ENCODE measurements at places on chromosomes 6 and 20.

DNA sequence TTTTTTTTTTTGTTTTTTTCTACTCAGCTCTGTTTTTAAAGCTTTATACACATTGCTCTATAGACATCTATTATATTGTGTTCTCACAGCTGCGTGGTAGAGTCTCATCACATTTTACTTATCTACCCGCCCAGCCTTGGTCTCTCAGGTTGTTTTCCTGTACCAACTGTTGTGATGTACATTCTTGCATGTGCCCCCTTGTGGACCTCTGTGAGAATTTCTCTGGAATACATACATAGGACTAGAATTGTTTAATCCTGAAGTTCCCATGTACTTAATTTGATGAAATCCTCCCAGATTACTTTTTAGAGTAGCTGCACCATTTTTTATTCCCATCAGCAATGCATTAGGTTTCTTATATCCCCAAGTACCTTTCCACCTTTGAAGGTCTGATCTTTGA, 40.4 kb upstream of the TINAG start:
- no peak for DNase-seq

DNA sequence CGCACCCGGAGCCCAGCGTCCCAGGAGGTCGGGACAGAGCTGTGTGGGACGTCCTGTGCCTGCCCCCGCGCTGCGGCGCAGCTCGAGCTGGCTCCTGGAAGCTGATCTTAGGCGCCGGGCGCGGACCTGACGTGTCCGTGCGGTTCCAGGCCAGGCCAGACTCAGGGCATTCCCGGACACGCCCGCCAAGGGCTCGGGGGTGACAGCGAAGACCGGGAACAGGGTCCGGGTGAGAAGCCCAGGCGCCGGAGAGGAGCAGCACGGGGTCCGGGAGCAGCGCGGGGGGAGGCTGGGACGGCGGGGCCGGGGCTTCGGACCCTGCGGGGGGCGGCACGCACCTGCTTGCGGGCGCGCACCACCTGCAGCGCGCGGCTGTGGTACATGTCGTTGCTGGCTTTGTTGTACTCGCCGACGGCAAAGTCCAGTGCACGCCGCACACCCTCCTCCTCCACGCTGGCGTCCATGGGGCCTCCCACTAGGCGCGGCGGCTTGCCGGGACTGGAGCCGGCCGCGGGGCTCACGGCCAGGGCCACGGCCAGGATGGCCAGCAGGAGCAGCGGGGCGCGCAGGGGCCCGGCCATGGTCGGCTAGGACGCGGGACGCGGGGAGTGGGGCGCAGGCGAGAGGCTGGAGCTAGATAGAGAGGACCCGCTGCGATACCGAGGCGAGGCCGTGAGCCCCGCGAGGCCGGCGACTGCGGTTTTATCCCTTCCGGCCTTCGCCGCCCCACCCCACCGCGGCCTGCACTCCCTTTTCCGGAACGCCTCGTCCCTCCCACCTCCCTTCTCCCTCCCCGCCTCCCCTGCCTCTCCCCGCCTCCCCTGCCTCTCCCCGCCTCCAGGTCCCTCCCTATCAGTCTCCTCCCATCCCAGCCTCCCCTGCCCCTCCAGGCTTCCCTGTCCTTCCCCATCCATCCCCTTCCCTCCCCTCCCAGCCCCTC, at the start of gene CST3:
Gene CST3, minus strand, starts transcription at position 674 of the 940 bp plus-strand sequence. Its CDS starts 93 bp downstream, at position 581.
- DNase-seq: no peak

DNA sequence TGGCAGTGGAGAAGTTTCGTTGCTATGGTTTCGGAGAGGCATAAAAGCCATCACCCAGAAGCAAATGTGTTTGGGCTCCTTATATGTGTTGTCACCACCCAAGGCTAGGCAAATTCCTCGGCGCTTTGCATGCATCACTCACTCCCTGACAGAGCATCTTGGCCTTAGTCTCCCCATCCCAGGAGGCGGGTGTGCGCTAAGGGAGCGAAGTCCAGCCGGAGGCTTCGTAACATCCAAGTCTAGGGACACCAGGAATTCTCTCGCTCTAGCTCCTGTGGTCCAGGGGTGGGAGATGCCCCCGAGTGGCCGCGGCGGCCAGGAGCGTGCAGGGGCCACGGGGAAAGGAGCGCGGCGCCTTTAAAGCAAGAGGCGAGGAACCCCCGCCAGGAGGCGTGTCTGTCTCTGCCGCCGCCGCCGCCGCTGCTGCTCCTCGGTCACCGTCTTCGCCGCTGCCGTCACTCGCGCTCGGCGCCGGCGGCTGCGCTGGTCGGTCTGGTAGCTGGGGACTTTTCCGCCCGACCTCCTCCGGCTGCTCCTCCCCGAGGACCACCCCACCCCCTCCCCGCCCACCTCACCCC, at the start of gene GRIK2:
Gene GRIK2, plus strand, starts transcription at position 458 of the 578 bp plus-strand sequence.
- DNase-seq: no peak

DNA sequence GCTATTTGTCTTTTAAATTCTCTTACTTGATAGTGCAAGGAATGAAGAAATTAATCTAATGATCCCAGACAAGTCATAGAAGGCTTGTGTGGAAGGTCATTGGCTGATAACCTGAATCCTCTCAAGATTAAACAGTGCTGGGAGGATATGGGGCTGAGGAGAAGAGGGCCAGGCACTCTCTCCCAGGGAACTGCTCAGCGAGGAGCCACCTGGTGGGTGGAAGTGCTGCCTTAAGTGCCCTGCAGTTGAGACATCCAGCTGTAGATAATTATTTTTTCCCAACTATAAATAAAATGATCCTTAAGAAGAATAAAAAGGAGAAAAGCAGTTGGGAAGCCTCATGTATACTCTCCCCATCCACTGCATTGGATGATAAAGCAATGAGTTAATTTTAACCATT, 47.9 kb downstream of the BTBD3 start:
- DNase-seq: no peak

DNA sequence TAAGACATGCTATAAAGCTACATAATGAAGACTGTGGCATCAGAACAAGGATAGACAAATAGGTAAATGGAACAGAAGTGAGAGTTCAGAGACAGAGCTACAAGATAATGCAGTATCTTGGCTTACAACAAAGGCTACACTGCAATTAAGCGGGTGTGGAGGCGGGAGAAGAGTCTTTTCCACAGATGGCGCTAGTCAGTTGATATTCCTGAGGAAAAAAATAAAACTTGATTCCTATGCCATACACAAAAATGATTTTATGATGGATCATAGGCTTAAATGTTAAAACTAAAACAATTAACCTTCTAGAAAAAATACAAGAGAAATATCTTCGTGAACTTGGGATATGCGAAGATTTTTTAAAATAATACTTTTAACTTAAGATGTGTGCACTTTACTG, 31.0 kb downstream of the RIN2 start:
- no peak for DNase-seq

DNA sequence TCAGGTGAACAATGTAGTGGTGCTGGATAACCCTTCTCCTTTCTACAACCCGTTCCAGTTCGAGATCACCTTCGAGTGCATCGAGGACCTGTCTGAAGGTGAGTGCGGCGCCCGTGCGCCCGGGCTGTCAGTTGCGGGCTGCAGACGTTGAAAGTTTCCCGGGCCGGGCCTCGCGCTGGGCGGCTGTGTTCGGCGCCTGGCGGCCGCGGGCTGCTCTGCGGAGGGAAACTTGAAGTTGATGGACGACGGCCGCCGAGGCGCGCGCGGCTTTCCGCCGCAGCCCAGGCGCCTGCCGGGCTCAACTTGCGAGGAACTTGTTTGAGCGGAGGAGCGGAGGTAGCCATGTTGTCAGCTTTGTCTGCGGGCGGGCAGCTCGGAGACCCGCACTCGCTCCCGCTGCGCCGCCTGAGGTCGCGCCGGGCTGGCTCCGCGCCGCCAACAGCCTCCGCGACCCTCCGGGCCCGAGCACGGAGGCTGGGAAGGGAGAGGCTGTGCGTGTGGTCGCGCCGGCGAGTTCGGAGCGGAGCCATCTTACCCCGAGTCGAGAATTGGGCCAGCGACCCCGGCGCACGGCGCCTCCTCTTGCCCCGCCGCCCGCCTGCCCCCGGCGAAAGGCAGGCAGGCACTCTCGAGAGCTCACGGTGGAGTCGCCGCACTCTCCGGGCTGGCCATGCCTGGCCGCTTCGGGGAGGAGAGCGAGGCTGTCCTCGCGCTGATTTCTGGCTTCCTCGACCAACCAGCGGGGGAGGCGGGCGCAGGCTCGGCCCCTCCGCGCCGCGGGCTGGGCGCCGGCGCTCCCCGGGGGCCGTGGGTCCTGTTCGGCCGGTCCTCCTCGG, 691 bp downstream of the ASF1A start:
- peak; percentile 16 for DNase-seq

DNA sequence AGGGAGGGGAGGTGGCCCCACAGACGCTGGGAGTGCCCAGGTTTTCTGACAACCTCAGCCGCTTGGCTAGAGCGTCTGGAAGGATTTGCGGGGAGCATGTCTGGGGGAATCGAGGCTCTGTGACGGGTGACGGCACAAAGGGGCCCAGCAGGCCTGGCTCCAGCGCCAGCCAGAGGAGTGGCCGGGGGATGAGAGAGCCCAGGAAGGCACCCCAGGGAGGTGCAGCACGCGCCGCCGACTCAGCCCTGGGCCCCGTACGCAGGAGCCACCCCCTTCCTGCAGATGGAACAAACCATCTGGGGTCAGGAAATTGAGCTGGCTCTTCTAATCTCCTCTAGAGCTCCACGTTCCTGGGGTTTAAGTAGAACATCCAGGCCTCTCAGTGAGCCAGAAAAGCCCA, 5.9 kb upstream of the SLCO4A1 start:
- no peak for DNase-seq

- DNase-seq: no peak
Observed at GRCh38 chr6:158706369-158706982, 56.6 kb downstream of the SYTL3 start.

- DNase-seq: no peak
Observed at GRCh38 chr6:44829836-44830235, 442.3 kb downstream of the CDC5L start.

- DNase-seq: no peak
Observed at GRCh38 chr20:56278196-56278595, 29.7 kb downstream of the MC3R start.

GRCh38 chr6:39075010-39075686, 26.6 kb downstream of the GLP1R start:
- no peak for DNase-seq

GRCh38 chr6:150894191-150894744, 28.8 kb downstream of the MTHFD1L start:
- DNase-seq: no peak

DNA sequence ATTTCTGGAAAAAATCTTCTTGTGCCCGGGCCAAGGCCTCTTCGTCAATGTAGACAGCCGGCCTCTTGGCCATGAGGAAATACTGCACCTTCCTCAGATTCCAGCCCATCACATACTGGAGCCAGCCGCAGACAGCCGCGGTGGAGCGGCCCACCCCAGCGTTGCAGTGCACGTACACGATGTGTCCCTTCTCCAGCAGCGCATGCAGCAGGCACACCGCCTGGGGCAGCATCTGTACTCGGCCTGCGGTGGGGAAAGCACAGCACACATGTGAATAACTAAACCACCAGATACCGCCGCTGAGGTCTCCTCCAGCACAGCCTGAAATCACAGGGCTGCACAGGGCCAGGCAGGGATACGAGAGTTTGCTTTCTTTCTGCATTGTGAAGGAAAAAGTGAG, 107.9 kb downstream of the EPM2A start:
- no peak for DNase-seq

- DNase-seq: no peak
Observed at GRCh38 chr6:51996296-51996947, 91.0 kb downstream of the PKHD1 start.

DNA sequence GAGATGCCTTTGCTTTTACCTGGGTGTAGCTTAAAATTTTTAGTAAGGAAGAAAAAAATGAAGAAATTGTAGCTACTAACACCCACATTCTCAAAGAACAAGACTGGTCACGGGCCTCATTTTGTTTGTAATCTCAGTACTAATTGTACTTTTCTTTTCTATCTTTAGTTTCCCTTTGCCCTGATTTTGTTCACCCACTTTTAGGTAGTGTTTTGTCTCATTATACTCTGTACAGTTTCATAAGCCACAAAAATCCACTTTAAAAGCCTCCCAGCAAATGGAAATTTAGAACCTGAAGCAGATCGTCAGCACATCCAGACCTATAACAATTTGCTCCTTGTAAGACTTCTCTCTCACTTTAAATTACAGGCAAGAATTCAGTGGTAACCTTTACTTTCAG, 43.3 kb downstream of the TP53INP2 start:
- DNase-seq: no peak

DNA sequence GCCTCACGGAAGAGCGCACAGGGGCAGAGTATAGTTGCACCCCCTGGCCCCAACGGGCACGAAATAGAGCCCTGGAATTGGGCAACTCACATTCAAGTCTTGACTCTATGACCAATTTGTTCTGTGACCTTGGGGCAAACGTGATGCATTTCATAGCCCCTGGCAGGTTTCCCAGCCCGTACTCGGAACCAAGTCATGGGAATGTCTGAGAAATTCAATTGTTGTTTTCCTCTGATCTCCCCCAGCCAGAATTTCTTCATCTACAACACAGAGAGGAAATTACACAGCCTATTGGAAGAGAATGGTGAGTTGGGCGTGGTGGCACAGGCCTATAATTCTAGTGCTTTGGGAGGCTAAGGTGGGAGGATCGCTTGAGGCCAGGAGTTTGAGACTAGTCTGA, 322.3 kb upstream of the SULF2 start:
- DNase-seq: no peak

DNA sequence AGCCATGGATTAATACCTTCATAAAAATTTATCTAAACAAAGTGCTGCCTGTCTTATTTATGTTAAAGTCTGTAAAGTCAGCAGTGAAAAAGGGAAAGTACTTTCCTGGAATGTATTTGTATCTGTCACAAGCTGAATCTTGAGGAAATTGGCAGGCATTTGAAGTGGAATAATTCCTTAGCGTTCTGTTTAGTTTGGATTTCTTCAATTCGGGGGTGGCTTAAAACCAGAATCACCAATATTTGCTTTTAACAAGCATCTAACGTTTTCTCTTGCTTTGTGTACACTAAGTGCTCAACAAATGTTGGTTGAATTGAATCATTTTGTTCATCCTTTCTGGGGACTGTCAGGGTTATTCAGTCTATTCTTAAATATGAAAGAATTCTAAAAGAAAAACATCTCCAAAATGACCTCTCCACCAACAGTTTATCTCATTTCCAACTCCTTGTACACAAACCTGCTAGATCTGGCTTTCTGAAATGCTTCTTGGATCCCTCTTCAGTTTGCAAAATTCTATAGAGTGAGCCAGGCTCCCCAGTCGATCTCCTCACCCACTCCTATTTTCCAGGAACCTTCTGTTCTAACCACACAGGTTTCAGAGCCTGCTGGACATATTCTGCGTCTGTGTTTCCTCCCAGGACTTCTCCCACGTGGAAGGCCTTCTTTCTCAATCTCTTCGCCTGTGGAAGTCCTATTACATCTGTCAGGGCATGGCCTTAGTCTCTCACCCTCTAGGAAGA, 2.0 kb upstream of the NPEPL1 start:
- DNase-seq: no peak
